ENCODE measurements at places on chromosomes 4 and X.

DNA sequence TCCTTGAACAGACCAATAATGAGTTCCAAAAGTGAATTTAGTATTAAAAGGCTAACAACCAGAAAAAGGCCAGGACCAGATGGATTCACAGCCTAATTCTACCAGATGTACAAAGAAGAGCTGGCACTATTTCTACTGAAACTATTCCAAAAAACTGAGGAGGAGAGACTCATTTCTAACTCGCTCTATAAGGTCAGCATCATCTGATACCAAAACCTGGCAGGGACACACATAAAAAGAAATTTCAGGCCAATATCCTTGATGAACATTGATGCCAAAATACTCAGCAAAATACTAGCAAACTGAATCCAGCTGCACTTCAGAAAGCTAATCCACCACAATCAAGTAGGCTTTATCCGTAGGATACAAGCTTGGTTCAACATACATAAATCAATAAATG, 35.8 kb upstream of the USP46 start:
- no peak for DNase-seq

DNA sequence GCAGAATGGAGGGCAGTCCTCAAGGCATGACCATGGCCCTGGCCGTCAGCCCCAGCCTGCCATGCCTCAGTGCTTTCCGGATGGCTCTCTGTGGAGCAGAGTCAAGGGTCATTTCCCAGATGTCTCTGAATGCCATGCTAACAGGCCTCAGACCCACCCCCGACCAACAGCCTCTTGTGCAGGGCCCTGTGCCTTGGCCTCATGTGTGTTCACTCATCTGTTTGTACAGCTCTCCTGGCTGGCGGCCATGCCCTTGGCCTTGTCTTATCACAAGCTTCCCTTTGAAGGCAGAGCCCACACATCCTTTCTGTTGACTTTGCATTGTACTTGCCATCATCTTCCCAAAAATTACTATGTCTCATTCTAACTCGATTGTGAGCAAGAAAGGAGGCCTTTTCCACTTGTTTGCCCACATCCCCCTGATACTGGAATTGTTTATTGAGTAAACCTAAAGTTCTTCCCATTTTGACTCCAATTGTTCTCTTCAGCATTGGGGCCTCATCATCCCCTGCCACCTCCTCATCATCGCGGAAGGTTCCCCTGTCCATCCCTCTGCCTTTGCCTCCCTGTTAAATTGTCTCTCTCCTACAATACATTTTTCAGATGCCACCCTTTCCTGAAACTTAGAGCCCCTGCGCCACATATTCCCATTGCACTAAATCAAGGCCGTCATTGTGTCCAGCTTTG, 6.3 kb downstream of the CA5B start:
- no peak for DNase-seq

DNA sequence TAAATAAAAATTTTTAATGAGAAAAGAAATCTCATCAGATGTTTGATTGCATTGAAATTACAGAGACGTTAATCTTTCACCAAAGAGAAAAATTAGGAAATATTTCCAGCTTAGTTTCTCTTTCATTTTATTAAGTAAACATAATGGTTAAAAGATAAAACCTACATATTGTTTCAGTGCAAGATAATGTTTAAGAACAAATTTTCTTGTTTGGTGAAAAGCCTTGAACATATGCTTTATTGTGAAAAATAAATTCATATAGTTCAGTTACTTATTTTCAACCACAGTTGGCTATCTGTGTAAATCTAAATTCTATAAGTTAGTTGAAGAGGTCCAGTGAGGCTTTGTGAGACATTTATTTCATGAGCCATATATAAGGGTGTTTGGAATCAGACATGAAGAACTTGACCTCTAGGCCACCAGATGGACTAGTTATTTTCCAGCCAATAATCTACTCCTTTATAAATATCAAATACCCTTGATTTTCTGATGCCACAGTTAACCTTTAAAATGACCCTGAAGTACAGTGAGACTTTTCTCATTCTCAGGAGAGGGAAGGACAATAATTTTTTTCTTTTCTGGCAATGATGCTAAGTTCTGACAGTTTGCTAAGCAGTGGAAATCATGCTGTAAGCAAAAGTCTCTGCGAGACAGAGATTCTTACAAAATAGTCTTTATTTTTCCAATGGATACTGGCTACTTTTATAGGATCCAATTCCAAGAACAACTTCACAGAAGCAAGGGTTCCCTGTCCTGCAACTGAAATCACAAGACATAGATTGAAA, 2.5 kb downstream of the ARSJ start:
- DNase-seq, result no peak

GRCh38 chrX:154603438-154604430, 15.3 kb downstream of the CTAG1B start:
- DNase-seq, result no peak

DNA sequence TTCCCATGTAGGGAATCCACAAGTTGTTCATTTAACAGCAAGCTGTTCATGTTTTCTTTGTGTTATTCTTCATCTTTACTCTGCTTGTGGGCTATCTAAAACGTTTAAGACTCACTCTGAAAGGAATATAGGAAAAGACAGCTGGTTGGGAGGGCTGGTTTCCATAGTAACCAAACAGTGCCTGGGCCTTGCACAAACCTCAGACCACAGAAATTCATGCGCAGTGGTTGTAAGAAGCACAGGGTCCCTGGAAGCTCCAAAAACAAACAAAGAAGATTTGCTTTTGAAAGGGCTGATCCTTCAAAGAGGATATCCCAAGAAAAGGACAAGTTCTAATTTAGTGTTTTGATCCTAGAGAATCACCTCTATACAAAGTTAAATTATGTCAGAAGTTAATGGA, 7.8 kb downstream of the SERTM2 start:
- DNase-seq, result no peak

DNA sequence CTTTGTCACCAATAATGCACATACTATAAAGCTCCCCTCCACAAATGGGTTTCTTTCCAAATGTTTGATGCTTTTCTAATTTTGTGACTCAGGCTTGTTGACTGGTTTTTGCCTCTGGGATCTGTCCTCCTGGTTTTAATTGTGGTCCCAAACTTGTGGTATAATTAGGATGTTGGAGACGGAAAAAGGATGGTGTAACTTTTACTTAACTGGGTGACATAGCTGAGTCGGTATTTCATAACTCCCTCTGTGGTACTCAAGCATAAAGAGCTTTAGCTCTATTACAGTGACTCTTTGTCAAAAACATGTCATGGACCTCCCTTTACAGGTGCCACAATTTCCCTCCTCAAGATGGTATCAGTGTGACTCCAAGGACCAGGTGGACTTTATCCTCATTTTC, 119.7 kb upstream of the RBPJ start:
- DNase-seq, result no peak

GRCh38 chr4:71417150-71417549, 78.3 kb downstream of the SLC4A4 start:
- no peak for DNase-seq

DNA sequence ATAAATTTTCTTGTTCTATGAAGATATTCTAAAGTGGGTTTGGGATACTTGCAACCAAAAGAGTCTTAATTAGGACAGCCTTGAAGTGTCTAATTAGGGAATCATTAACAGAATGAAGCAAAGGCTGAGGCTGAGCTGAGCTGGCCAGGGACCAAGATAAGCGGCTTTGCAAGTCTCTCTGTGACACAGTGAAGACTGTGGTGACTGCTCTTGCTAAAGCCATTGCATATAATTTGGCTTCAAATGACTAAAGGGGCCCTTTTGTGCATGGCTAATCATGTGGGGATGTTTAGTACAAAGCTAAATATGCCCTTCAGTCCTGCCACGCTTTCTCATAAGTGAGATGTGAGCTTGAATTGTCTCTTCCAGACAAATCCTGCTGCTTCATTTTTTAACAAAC, 31.2 kb upstream of the GYPA start:
- DNase-seq, result no peak

Measured in activated naive CD4-positive, alpha-beta T cell treated with anti-CD3 and anti-CD28 coated beads, Interleukin-2, amount 50 U/mL, for 72 hours (primary cell).